Lower lobe of right lung (tissue), 2 donors: ENCODE measurements at places on chromosomes 3 and 15. TPM values are rescaled to one million over a fixed set of nuclear protein-coding genes. Genes with fewer than 3 reads are reported as not detected.
A peak's percentile ranks its signal among the peaks of the same experiment; 100 is the strongest.

The SCAANT1 gene
- not detected for total RNA-seq

The ITIH4 gene
- 23.7 TPM for total RNA-seq

- H3K27me3 ChIP-seq = no peaks in the 10 kb centered on the region
- peaks cover 56% of the 10 kb centered on the region for H3K4me1 ChIP-seq
- DNase-seq = no peak
- H3K27ac ChIP-seq = peak overlapping the region; percentile 94
These were observed 736 bp downstream of the IREB2 start for GRCh38 chr15:78438619-78439285.

DNA sequence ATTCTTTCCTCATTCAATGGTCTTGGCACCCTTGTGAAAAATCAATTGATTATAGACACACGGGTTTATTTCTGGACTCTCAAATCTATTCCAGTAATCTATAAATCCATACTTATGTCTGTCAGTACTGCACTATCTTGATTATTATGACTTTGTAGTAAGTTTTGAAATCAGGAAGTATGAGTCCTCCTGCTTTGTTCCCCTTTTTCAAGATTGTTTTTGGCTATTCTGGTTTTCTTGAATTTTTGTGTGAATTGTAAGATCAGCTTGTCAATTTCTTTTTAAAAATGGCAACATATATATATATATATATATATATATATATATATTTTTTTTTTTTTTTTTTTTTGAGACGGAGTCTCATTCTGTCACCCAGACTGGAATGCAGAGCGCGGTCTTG lies 32.3 kb upstream of the CFAP20DC start:
- H3K27me3 ChIP-seq = no peaks in the 10 kb centered on the region
- H3K4me1 ChIP-seq = no peaks in the 10 kb centered on the region
- DNase-seq = no peak
- no peak overlapping the region for H3K4me3 ChIP-seq
- H3K36me3 ChIP-seq = no peaks in the 10 kb centered on the region
